ENCODE measurements at places on chromosomes 2 and 18.

GRCh38 chr18:63273222-63273927 is 46.2 kb downstream of the BCL2 start:
- DNase-seq = no peak

DNA sequence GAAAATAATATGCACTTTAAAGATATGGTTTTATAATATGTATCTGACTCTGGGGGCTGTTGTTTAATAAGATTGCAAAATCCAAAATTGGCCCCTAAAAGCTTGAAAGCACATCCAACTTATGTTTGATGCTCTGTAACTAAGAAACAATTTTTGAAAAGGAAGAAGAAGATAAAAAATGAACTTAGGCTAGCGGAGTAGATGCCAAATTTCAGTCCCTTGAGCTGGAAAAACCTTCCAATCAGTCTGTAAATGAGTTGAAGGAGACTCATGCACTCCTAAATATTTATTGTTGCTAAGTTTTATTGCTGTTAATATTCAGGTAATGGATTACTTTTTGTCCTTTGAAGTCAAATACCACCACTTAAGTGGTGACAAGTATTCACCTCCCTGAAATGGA is 465.0 kb downstream of the ZEB2 start:
- DNase-seq = no peak

DNA sequence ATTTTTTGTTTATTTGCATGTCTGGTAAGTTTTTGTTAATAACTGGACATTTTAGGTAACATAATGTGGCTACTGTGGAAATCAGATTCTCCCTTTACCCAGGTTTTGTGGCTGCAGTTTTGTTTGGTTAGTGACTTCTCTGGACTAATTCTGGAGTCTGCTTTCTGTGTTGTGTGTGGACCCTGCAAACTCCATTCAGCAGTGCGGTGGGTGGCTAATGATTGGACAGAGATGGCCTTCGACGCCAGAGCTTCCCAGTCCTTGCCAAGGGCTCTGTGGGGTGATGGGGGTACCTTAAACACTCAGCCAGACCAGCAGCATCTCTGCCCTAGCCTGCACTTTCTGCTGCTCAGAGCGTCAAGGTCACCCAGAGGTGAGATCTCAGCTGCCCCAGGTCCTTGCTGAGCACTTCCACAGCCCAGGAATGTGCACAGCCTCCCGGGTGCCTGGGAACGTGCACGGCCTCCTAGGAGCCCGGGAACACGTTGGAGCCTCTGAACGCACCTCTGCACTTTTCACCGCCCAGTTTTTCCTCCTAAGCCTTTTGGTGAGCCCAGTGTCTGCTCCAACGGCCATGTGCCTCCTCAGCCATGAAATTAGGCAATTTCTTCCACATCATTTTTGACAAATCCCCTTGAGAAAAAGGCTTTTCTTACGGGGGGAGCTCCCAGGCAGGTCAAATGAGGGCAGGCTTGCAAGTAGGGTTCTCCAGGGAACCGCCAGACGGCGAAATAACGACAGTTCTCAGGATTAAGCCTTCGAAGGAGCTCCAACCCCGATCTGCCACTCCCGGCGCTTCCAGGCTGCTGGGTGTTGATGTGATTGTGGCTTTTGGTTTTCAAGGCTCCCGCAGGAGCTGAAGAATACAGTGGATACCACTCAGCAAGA is 35.2 kb upstream of the KLF11 start:
- DNase-seq = no peak

DNA sequence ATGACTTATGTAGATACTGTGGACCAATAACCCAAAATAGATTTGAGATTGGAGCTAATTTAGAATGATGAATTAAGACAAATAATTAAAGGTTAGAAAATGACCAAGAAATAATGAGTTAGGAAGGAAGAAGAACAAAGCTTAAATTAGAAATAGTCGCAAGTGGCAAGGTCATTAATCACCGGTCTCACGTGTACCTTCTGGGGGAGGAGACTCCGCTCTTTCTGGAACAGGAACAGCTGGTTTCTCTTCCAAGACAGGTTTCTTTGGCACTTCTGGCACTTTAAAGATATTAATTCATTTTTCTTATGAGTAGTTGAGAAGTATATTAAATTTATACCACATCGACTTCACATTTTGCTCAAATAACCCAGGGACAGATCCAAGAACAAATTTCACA is 156.7 kb downstream of the TTN start:
- no peak for DNase-seq

DNA sequence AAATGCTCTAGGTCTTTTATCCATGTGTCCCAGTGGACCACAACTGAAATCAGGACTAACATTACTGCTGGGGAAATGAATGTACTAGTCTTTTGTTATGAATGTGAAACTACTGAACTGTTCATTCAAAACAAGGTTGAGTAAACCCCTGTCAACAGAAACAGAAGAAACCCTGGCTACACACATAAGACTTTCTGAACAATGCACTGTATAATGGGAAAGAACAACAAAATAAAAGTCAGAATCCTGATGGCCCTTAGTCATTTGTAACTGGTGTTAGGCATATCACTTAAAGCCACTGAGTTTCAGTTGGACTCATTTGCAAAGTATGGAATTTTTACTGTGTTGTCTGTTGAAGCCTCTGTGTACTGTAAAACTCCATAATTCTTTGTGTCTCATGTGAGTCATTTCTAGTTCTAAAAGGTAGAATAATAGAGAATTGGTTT is 77.0 kb upstream of the UBXN4 start:
- DNase-seq = no peak

Data from stimulated activated CD8-positive, alpha-beta memory T cell treated with anti-CD3 and anti-CD28 coated beads, Interleukin-2, amount 100 ng/mL, for 1 hour (primary cell).